ENCODE measurements at places on chromosomes 4 and X.

DNA sequence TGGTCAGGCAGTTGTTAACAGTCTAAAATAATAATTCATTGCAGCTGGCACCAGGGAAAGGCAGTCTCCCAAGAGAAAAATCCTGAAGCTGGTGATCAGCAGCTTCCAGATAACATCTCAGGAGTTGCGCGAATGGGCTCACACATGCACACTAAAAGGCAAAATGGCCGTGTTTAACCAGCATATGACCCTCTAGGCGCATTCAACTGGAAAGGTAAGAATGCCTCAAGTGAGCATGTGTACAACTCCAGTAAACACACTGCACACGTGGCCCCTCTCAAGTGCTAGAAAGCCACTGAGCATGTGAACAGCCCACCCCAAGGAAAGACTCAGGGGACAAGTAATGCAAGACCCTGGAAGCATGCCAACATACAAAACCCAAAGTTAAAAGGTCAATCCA lies 33.1 kb downstream of the STPG2 start:
- DNase-seq: peak; percentile 42

DNA sequence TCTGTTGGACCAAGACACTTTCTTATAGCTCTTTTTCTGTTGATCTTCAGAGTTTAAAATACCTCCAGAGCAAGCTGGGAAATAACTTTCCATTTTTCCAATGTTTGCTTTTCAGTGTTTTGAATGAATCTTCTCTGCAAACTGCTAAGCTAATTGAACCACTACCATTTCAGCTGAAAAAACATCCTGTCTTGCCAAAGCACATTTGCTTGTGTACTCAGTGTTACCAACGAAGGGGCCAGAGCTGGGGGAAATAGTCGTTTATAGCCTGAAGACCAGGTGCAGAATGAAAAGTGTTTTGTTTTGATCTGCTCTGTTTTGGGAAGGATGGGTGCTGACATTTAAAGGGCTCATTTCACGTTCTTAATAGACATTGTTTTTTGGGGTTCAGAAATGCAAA lies 88.4 kb upstream of the CLNK start:
- DNase-seq: no peak

DNA sequence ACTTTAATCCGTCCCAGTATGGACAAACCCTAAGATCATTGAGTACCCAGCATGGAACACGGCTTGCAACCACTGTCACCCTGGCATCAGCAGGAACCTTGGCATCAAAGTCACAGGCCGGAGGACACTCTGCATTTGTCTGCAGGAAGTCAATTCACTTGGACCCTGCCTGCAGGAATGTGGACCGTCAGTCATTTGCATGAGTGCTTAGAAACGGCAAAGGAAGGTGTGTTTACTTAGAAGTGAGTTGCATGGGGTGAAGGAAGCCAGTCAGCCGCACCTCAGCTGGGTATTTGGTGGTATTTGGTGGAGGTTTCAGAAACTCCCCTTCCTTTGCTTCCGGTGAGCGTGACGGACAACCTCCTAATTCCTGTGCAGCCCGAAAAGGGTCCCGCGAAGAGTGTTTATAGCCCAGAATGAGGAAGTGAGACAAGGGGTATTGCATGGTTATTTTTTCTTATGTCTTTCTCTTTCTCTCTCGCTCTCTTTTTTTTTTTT lies 15.5 kb downstream of the P2RY8 start:
- DNase-seq: no peak

- DNase-seq: no peak
These were observed 112.5 kb upstream of the GPC4 start for GRCh38 chrX:133527825-133528224.

DNA sequence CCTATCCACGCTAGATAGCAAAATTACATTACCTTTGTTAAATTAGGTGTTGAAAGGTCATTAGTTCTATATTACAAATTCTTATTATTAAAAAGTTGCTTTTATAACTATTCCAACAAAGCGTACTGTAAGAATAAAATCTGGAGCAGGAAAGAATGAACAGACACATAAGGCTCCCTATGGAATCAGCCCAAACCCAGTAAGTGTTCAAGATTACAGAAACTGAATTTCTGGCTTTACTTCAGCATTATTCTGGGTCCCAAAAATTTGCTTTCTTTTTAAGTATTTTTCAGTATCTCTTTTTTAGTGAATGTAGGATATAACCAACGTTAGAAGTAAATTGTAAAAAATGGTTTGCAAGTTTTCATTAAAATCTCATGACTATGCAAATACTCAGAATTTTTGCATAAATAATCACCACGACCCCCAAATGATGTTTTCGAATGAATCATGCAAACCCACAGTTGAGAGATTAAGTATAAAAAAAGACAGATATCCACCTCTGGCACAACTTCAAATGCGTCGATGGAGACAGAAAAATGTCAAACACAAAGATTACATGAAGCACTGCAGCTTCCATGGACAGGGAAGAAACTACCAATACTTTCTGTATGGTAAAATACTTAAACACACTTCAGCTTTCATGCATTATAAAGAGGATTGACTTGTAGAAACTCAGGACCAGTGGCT lies 238.5 kb downstream of the RASL11B start:
- no peak for DNase-seq

DNA sequence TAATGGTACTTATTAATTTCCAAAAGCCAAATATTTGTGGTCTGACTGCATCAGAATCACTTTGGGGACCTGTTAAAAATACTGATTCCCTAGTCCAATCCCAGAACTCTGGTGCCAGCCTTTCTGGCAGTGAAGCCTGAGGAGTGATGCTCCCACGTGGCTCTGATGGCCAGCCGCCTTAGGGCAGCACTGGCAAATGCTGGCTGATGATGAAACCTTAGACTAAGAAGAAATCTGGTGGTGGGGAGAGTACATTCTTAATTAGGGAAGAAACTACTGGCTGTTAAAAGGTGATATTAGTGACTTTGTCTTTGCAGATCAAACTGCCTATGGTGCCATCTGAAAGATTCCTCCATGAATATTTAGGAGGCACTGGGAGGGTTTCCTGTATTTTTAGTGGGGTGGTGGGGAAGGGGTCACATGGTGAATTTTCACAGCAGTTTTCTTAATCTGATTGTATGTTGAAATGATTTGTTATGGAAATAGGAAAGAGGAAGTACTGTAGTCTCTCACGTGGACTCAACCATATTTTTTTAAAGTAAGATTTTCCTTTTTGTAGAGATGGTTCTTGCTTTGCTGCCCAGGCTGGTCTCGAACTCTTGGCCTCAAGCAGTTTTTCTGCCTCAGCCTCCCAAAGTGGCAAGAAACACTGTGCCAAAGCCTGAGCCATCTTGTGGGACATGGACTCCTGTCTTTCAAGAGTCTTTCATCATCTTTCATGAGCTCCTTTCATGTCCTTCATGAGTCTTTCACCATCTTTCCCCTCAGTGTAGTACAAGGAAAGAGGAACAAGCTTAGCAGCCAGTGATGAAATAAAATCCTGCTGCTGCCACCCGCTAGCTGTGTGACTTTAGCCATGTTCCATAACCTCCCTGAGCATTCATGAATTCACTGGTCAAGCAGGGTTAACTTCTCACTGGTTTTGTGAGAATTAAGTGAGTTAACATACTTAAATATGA lies 90.8 kb downstream of the ZNF330 start:
- no peak for DNase-seq

GRCh38 chr4:8395504-8396296 lies 44.8 kb downstream of the ACOX3 start:
- DNase-seq: no peak

DNA sequence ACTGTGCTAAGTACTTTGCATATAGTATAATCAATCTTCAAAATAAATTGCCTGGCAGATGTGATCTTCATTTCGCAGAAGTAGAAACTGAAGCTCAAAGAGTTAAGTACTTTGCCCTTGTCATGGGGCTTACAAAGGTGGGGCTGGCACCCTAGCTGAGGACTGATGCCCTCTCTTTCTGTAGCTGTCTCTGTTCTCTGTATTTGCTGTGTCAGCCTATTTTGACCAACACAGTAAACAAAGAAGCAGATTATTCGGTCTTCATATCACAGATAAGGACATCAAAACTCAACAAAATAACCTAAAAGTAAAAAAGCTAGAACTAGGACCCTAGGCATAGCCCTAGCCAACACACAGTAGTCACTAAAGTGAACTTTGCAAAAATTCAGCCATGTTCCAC lies 570.5 kb upstream of the TENM3 start:
- DNase-seq: no peak

GRCh38 chr4:152310257-152310656 lies 225.6 kb downstream of the FBXW7 start:
- DNase-seq: no peak

DNA sequence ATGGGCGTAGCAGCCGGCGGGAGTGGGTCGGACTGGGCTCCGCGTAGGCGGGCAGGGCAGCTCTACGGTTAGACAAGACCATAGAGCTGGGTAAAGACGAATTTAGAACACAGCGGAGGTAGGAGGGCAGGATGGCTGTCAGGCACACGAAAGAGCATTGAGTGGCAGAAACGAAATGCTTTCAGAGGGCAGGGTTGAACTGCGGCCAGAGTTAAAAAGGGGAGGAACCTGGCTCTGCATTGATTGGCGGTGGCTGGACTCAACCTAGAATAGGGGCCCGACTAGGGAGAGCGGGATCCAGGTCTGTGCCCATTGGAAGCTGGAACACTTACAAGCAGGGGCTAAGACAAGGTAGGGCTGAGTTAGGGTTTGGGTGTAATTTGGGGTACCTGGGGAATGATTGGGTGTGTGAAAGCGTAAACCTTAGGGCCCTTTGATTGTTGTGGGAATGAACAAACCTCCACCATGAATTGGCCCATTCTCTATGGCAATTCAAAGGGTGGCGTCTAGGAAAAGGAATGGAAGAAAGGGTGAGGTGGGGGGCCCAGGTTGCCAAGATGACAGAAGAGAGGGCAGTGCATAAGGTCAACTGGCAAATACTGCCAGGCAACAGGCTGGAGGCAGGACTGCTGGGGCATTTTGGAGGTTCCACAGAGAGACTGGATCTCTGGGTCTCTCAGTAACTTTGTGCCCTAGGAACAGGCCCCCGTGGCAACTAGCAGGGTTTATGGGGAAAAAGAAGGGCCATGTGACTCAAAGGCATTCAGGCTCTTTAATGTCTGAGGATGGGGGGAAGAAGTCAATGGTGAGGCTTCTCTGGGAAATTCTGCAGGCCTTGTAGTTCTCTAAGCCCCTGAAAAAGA lies 911 bp upstream of the ELK1 start:
- no peak for DNase-seq

- DNase-seq: no peak
These were observed 174.9 kb downstream of the CHIC2 start for GRCh38 chr4:53889326-53890055.

DNA sequence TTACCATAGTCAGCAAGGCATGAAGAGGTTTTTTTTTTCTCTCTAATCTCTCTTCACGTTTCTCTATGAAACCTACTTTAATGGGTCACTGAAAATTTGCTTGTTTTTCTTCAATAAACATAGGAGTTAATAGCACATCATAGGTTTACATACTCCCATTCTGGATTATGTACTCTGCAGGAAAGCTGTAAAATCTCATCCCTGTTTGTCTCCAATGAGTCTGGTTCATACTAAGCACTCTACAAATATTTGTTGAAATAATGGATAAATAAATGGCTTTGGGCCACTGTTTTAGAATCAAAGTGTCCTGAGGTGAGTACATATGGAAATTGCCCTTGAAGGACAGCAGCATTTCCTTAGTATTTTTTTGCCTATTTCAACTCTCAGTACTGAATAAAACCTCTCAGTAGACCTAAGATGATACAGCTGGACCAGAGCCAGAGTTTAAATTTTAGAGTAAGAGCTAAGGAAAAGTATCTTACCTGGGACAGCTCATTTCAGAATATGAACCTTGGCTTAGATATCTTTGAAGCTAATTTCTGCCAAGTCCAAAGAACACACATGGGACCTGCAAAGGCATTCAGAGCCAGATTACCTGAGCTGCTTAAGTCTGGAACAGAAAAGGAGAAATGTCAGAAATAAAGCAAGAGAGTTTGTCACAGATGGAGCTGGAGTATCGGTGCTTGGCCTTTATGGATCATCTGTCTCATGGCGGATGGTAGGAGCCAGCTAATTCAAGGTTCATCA lies 34.4 kb downstream of the PF4 start:
- no peak for DNase-seq

DNA sequence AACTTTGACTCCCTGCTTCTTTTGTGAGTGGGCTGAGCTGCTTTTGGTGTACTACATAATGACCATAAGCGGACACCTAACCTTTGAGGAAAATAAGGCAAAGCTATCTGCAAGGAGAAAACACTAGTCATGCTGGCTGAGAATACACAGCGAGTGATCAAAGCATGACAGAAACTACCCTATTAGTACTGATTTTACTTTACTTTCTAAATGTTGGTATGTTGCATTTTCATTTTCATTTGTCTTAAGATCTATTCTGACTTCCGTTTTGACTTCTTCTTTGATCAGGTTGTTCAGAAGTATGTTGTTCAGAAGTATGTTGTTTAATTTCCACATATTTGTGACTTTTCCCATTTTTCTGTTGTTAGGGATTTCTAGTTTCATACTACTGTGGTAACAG lies 361.1 kb downstream of the TRAM1L1 start:
- no peak for DNase-seq

DNA sequence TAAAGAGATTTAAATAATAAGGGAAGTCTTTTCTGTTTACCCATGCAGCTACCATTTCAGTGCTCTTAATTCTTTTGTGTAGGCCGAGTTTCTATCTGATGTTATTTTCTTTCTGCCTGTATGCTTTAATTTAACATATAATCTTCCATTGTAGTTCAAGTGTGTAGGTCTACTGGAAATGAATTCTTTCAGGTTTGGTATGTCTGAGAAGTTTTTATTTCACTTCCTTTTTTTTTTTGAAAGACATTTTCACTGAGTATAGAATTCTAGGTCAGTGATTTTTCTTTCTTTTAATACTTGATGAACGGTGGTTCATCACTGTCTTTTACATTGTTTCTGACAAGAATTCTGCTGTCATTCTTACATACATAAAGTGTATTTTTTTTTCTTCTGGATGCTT lies 42.1 kb downstream of the VAMP7 start:
- DNase-seq: no peak

- no peak for DNase-seq
These were observed 181.0 kb upstream of the CNKSR2 start for GRCh38 chrX:21193196-21193595.

- no peak for DNase-seq
These were observed 6.3 kb downstream of the FMR1 start for GRCh38 chrX:147917700-147918695.

All from NCI-H187 (cell line).